ENCODE measurements at places on chromosomes 12 and 14.
A peak's percentile ranks its signal among the peaks of the same experiment; 100 is the strongest.

DNA sequence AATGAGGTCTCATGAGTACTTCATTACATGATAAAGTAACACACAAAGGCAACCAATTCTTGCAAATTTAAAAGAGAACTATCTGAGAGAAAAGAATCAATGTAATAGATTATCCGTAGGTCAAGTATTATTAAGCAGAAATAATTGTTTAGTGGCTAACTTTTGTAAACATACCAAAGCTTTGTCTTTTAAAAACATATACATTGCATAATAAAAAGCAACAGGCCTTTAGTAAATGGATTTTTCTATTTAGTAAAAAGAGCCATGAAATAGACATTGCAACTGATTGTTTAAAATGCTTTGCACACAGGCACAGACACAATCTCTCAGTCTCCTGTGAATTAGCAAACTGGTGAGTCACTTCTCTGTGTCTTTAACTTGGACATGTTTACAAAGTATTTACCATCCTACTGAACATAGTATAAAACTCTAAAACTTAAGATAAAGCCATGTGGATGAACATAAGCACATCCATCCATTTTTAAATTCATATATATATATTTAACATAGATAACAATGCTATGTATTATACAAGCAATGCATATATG, 518.7 kb upstream of the MGAT4C start:
- no peak for DNase-seq

DNA sequence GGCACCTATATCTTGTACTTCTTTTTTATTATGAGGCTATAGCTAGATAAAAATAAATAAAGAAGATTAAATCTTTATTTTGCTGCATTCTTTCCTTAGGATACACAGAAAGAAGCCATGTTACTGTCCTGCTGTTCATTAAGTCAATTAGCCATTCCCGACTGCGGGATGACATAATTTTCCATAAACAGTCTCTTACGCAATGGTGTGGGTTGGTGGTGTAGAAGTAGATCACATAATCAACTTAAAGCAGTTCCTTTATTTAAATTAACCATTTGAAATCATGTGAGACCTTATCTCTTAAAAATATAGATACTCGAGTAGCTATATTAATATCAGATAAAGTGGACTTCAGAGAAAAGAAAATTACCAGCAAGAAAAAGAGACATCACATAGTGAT, 40.2 kb downstream of the TAOK3 start:
- DNase-seq: no peak

- no peak for DNase-seq
Observed at GRCh38 chr14:81400202-81400678, at the start of gene STON2. TSS of gene STON2 (minus strand) at chr14:81400324. CDS start at chr14:81398382, 1,942 bp downstream.

GRCh38 chr12:48796976-48797375, 8.1 kb upstream of the ADCY6 start:
- no peak for DNase-seq

GRCh38 chr14:23057757-23058653, 685 bp upstream of the CDH24 start:
- peak; percentile 88 for DNase-seq
